ENCODE measurements at places on chromosomes 4 and X.

DNA sequence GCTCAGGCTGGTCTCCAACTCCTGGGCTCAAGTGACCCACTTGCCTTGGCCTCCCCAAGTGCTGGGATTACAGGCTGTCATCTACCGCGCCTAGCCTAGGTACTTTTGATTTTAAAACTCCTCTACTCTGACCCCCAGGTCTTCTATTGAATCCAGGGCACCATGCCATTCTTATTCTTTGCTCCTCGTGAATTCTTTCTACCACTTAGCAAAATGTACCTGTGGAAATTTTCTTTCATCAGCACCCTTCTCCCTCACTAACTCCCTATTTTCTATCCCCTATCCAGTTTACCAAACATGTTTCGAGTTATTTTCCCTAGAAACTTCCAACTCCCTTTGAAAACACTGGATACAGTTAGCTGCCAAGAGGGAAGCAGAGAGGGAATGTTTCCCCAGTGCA is 60.0 kb upstream of the RAPGEF2 start:
- DNase-seq, result no peak

DNA sequence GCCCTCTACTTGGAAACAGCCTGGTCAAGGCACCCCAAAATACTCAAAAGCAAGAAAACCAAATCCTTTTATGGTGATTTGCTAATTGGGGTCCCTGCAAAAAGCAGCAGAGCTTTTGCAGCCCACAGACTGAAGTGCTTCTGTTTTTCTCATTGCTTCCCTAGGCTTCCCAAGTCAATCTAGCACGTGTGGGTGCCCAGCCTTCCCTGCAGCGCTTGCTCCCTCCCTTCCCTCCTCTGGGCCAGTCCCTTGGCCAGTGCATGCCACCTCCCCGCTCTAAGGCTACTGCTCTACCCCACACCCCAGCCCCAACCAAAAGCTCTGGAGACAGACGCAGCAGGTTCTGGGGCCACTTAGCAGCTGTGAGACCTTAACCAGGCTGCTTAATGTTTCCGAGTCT is 53.6 kb downstream of the ANAPC4 start:
- DNase-seq, result no peak

DNA sequence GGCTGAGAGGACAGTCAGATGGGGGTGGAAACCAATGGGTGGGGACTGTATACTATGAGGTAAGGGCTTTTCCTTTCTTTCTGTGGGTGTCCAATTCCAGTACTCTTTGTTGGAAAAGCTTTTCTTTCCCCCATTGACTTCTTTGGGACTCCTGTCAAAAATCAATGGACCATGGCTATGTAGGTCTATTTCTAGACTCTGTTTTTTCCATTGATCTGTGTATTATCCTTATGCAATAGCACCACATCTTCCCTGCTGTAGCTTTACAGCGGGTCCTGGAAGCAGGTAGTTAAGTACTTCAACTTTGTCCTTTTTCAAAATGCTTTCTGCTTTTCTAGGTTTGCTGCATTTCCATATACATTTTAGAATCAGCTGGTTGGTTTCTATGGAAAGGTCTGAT is 11.8 kb upstream of the CPLX1 start:
- DNase-seq, result no peak

DNA sequence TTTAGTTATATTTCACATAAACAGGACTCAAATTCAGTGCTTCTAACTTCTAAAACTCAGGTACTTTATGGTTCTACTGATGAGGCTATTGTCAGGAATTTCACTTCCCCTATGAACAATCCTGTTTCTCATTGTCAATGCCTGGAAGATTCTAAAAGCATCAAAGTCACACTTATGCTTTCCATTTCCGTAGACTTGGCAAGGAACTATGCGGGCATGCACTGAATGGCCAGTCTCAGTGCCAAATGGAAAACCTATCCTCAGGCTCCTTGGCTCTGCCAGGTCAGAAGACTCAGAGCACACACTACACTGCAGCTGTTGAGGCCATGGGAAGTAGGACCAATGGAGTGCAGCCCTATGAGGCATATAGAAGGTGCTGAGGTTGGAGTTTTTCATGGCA is 97.0 kb upstream of the PTPN13 start:
- DNase-seq, result no peak

- DNase-seq, result no peak
Measured at GRCh38 chr4:75069493-75070074, 136.7 kb downstream of the PARM1 start.

GRCh38 chr4:113579360-113579759 is 182.2 kb downstream of the CAMK2D start:
- DNase-seq, result no peak

- no peak for DNase-seq
Measured at GRCh38 chrX:56281789-56282188, 49.6 kb downstream of the KLF8 start.

DNA sequence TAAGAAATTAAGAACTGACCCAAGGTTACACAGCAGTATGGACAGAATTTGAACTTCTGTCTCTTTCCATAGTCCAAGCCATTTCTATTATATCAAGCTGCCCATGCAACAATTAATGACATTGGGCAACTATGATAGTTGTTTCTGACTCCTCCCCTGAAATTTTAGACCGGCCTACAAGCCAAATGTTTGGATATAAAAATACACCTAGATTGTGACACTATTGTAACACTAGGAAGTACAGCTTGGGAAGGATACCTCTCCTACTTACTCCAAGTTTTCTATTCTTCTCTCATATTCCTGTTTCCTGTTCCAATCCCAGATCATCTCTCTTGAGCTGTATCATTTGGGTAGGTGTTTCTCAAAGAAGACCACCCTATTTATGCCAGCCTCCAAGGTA is 43.5 kb downstream of the RCHY1 start:
- no peak for DNase-seq

GRCh38 chrX:150768132-150768485 is 74.9 kb downstream of the MTMR1 start:
- DNase-seq, result no peak

GRCh38 chr4:45317739-45318138 is 591.4 kb upstream of the GNPDA2 start:
- DNase-seq, result no peak

DNA sequence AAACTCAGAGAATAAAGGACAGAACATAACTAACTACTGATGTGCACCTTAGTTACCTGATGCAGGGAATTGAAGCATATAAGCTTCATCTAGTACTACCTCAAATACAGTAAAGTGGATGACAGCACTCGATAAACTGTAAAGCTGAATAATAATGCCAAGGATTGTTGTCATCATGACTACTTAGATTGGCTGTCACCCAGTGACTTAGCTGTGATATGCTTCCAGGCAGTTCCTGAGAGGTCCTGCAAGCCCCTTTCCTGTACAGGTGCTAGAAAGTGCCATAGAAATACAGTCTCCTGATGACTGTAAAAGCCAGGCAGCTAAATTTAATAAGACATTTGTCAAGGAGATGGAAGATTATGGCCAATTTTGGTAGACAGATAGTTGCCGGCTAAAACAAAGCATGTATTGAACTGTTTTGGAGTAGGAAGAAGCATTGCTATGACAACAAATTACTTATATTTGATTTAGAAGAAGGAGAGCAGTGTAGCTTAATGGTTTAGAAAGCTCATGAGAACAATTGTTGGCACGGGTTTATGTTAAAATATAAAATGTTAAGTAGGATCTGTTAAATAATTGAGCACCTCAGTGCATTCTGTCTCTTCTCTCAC is 29.7 kb downstream of the TMEM164 start:
- DNase-seq, result no peak

- peak; percentile 21 for DNase-seq
Measured at GRCh38 chr4:107825072-107825824, 516 bp downstream of the SGMS2 start.

GRCh38 chr4:123659730-123660129 is 263.1 kb downstream of the SPRY1 start:
- DNase-seq, result no peak

DNA sequence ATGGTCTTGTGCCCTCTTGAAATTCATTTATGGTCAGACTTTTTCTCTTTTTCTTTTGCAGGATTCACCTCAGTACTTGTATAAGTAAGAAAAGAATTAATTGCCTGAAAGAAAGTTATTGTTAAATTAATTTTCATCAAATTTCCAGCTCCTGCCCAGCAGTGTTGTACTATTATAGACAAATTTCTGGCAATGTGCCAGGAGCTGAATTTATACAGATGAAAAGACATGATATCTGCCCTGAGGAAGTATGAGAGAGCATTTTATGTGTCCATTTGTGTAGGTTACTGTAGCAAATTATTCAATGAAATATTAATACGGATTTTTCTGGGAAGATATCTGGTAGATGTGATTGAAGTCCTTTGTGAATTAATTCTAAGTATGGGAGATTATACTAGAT is 2371.5 kb upstream of the TENM3 start:
- DNase-seq, result no peak

DNA sequence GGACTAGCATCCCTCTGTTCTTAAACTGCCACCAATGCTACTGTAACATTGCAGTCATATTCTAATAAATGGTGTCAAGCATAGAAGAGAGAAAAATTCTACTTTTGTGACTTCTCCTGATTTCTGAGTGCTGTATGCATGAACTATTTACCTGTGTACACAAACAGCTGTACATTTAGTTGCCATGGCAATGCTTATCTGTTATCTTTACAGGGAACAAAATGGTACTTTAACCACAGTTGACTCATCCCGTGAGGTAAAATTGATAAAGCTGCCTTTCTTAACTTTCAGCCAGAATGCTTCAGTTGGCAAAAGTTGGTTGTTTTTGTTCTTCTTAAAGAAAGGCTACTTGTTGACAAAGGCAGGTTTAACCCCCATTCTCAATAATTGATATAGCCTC is 587.5 kb upstream of the MAGEB2 start:
- DNase-seq, result no peak

DNA sequence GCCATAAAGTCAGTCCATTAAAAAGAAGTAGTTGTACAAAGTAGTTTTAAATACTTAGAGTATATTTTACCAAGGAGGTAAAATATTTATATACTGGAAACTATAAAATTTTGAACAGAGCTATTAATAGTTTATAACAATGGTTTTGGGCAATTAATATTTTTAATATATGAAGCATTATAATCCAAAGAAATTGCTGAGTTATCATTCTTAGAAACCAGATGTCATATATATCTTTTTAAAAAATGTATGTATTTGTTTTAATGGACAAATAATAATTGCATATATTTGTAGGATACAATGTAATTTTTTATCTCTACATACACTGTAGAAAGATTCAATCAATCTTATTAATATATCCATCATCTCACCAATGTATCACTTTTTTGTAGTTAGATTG is 207.8 kb downstream of the CXXC4 start:
- no peak for DNase-seq

- no peak for DNase-seq
Measured at GRCh38 chr4:27117453-27117852, 256.8 kb downstream of the STIM2 start.

DNA sequence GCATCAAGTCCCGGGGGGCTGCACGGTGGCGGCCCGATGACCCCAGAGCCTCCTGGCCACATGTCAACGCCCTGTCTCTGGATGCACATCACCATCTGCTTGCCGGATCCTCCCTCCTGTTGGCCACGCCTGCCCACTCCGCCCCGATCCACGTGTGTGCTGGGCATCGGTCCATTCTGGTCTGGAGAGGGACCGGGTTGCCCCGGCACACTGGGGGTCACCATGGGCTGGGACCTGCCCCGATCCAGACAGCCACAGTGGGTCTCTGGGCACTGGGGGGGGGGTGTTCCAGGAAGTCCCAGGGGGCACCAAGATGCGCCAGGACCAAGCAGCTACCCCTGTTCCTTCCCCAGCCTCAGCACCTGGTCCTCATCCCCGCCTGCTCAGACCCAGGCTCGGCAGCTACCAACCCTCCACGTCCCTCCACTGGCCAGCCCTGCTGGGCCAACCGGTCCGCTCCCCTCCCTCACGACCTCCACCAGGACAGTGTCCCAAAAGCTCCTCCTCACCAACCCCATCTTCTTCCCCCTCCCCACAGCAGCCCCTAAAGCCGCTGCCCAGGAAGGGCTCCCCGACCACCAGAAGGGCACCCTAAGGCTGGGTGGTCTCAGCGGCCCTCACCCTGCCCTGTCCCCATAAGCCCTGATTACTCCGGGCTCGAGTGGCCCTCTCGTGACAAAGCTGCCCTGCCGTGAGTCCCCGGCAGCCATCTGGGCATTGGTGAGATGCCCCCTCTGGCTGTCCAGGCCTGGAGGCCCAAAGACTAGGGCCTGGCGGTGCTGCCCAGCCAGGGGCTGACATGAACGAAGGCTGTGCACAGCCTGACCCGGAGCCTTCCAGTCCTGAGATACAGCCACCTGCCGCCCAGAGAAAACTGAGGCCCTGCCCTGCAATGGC is 4.6 kb downstream of the CTBP1 start:
- no peak for DNase-seq

DNA sequence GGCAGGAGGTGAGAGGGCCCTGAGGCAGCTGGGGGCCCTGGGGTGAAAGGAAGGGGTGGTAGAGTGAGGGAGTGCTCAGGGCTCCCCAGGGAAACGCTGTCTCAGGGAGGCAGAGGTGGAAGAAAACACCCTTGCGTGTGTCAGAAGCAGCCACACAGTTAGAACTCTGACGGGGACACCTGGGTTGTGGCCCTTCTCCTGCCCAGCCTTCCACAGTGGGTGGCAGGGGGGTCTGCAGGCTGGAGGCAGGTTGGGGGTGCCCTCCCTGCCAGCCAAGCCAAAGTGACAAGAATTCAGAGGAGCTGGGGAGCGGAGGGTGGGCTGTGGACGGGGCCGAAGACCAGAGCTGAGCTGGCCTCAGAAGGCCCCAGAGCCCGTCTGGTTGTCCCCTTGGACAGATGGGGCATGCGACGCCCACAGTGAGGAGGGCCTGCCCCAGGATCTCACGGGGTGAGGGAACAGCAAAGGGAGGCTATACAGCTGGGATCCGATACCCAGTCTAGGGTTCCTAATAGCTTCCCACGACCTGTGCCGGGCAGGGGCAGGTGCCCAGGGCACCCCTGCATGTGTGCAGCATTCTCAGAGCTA is 105.2 kb upstream of the ADRA2C start:
- DNase-seq, result no peak

GRCh38 chrX:31423609-31424189 is 351.9 kb upstream of the FTHL17 start:
- DNase-seq, result no peak

DNA sequence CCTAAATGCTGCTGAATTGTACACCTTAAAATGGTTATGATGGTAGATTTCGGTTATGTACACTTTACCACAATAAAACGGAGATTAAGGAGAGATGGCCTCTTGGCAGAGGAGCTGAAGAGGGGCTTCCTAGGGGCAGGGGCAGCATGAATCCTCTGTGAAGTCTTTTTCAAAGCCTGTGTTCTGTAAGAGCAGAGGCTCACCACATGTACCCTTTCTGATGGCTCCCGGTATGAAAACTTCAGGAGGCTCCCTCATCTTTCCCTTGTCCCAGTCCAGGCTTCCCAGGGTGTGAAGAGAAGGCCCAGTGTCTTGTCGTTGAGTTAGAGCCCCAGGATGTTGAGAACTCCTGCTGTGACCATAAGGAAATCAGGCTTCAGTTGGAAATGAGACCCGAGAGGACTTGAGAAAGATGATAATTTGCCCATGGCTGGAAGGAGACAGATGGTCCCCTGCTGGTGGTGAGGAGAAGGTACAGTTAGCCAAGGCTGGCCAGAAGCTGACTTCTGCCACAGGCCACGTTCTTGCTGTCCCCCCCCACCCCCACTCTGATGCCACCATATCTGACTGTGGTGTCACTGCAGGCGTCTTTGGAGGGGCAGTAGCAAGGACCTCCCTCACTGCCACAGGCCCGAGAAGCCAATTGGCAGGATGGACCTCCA is 31.8 kb upstream of the MTM1 start:
- no peak for DNase-seq

Data from heart right ventricle (tissue), 16 donors.